ENCODE measurements at places on chromosomes 7 and 10.

DNA sequence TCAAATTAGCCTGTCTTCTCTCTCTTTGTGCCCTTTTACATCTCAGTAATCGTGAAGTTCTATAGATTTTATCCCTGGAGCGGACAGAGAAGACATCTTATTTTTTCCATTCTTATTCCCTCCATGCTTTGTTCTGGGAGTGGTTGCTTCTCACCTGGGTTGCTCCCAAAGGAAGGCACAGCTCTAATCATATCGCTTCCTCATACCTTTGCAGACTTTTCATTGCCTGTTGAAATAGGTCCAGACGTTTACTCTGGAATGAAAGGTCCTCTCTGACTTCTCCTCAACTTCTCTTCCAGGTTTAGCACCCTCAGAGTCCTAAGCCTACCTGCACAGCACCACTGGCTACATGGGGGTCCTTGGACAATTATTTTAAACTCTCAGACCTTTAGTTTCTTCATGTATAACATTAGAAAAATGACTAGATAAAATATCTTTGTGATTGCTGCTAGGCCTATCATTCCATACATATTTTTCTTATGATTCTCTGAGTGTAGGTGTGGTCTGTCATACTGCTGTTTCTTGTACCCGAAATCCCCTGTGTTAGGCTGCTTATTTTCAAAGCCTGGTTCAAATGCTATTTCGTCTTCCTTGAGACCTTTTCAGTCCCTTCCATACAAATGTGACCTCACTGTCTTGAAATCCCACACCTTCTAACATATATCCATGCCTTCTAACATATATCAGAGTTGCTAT lies 418.1 kb downstream of the GFRA1 start:
- DNase-seq: no peak

DNA sequence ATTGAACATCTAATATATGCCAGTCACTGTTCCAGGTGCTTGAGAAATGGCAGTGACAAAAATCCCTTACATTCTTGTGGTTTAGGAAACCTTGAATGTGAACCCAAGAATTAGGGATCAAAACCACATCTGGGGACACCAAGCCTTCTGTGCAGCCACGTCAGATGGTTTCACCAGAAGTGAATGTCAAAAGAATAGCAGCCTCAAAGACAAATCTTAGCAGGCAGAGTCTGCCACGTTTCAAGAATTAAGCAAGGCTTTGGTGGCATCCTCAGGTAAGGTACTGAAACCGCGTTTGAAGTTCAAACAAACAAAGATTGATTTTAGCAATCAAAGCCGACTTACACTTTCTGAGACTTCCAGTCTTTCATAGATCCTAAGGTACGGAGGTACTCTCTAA lies 225.5 kb upstream of the GNAI1 start:
- no peak for DNase-seq

GRCh38 chr10:103836273-103836672 lies 19.1 kb downstream of the SH3PXD2A start:
- DNase-seq: no peak

DNA sequence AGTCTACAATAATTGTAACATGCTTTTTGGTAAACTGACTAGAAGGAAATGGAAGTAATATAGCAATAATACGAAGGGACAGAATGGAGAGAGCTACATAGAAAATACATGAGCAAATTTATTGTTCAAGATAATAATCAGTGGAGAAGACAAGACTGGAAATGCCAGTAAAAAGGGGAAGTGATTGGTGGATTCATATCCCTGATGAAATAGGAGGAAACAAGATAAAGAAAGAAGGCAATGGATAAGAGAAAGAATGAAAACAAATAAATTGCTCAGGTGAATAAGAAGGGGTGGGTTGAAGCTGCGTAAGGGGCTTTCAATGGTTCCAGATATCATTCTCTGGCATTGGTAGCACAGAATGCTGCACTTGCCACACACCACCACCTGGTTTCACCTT lies 135.9 kb downstream of the LRRN3 start:
- no peak for DNase-seq

DNA sequence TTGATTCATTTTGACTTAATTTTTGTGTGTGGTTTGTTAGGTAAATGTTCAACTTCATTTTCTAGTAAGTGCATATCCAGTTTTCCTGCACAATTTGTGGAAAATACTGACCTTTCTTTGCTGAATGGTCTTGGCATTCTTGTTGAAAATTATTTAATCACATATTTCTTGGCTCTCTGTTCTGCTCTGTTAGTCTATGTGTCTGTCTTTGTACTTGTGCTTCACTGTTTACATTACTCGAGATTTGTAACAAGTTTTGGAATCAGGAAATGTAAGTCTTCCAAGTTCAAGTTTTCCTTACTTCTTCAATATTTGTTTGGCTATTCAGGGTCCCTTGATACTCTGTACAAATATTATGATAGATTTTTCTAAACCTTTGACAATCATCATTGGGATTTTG lies 838.2 kb upstream of the POM121L12 start:
- DNase-seq: no peak

GRCh38 chr10:97291357-97292096 lies 910 bp downstream of the ARHGAP19 start:
- peak; percentile 24 for DNase-seq

GRCh38 chr10:3711918-3712317 lies 73.1 kb downstream of the KLF6 start:
- no peak for DNase-seq

DNA sequence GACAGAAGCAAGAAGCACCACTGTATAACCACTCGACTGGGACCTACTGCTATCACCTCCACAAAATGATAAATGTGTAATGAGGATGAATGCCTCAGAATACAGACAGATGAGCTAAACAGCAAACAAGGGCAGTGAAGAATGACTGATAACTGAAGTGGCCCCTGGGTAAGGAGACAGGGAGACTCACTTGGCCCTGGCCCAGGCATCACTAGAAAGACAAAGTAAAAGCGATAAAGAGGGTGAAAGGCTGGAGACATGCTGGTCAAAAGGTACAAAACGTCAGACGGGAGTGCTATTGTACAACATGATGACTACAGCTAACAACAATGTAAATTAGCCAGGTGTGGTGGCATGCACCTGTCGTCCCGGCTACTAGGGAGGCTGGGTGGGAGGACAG lies 27.8 kb upstream of the APBB1IP start:
- no peak for DNase-seq

- DNase-seq: peak; percentile 13
These were observed 247.7 kb downstream of the PRKG1 start for GRCh38 chr10:51321980-51322379.

- DNase-seq: no peak
These were observed 74.7 kb upstream of the MKLN1 start for GRCh38 chr7:131252976-131253375.

DNA sequence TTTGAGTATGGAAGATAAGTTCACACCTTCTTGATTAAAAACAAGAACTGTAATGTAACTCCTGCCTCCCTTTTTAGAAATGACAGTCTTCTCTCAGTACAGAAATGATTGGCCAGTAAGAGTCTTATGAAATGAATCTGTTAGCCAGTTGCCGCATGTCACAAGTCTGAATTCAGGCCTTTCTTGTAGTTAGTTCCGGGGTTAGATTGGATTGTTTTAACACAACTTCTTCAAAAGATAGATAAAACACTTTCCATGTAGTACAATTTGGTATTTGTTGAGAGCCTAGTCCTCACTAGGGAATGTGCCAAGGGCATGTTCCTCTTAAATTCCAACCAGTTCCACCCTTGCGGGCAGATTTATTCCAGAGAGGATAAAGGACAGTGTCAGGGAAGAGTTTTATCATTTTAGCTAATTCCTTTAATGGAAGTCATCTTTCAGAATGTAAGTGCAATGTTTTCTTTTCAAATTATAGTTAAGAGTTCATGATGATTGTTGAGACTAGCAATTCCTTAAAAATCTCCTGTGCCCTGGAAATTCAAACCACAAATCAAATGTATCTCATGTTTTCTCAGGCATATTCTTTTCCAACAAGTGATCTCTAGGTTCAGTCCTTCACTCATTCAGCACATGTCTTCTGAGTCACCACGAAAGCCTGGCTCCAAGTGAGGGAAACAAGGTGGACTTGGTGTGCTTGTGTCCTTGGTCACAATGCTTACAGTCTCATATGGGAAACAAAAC lies 4.1 kb downstream of the FHIP2A start:
- DNase-seq: no peak

- DNase-seq: no peak
These were observed 44.9 kb downstream of the SPDYE5 start for GRCh38 chr7:75536940-75537538.

- DNase-seq: no peak
These were observed 30.7 kb upstream of the AQP1 start for GRCh38 chr7:30880941-30881340.

- no peak for DNase-seq
These were observed 44.6 kb downstream of the GTF2IRD1 start for GRCh38 chr7:74498354-74498753.

DNA sequence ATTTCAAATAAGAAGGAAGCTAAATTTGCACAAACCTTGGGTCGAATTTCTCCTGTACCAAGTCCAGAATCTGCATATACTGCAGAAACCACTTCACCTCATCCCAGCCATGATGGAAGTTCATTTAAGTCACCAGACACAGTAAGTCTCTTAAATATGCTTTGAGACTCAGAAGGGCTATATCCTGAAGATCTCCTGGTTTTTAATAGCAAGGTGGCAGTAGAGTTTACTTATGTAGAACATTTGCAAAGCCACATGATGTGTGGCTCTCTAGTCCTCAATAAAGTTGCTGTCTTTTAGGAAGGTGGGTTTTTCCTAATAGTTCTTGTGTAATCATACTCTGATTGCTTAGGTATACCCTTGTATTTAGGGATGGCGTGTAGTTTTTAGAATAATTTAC lies 8.7 kb downstream of the DBF4 start:
- no peak for DNase-seq

GRCh38 chr7:74103219-74103772 lies 19.7 kb downstream of the LIMK1 start:
- DNase-seq: no peak

- peak; percentile 24 for DNase-seq
These were observed 58.3 kb downstream of the MMRN2 start for GRCh38 chr10:86899132-86899531.

GRCh38 chr7:100366411-100367250 lies 6.7 kb upstream of the PILRA start:
- DNase-seq: no peak

DNA sequence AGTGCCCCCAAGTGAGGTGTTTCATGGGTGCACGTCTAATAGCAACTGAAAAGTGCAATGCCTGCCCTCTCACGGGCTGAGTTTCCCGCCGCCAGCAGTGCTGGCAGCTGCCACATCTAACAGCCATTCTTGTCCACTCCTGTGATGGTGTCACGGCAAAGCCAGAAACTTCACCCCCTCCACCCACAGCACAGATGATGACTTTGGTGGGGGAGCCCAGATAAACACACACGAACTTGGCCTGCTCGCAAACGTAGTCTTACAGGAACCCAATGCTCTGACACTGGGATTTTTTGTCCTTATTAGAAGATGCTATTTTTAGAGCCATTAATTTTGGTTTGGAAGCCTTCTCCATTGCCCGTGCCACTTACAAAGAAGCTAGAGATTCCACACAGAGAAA lies 26.7 kb downstream of the CPXM2 start:
- DNase-seq: no peak

- no peak for DNase-seq
These were observed 249.4 kb downstream of the CRPPA start for GRCh38 chr7:16171928-16172327.

DNA sequence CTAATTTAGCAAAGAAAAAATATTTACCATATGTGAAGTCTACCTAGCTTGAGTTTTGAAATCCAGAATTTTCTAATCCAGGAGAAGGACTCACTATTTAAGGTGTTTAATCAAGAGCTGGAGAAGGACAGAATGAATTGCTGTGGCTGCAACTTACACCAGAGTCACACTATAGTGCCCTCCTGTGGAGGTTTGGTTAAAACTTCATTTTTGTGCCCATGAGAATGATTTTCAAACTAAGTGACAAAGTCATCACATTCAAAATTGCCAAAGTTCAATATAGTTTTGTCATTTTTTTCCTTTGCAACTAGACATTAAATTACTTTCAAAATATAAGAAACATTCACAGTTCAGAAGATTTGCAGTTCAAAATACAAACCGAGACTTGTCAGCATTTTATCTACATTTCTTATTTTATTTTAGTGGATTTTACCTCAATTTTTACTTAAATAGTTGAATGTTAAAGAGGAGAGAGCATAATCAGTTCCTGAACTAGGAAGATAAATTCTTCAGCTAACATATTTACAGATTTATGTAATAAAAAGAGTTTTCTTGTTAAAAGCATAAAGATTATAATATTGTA lies 70.7 kb downstream of the CABCOCO1 start:
- peak; percentile 29 for DNase-seq

DNA sequence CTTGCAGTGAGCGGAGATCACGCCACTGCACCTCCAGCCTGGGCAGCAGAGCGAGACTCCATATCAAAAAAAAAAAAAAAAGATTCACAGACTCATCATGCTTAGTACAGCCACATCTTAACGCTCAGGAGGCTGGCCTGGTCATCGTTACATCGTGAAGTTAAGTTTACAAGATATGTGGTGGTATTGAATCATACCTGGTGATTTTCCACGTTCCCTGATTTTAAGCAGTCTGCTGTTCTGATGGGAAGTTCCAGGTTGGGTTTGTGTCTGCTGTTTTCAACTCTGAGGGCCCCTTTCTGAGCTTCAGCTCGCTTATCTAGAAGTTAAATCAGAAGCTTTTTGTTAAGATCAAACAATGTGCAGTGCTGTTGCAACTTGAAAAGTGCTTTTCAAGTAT lies 6.9 kb downstream of the PPP2R2D start:
- DNase-seq: no peak

DNA sequence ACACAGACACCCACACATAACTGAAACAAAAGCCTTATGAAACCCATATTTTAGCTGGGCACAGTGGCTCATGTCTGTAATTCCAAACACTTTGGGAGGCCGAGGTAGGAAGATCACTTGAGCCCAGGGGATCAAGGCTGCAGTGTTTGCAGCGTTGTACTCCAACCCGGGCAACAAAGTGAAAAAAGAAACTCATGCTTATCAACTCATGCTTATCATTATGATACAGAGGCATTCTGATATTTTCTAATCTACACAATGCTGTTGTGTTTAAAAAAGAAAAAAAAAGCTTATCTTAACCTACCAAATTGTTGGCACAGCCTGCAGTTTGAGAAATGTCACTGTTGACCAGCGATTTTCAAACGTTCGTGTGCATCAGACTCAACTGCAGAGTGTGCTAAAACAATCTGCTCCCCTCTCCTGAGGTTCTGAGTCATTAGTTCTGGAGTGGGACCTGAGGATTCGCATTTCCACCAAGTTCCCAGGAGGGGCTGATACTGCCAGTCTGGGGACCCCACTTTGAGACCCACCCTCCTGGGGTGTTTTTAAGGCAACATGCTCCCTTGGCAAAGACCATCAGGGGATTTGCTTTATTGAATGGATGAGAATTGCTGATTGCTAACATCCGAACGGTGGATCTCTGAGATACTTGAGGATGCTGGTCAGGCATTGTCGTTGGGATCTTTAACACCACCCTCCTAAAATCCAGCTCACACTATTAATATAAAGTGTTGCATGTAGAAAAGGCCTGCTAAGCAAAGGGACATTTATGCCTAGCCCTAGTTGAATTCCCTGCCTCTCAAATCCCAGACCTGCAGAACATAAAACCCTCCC lies 16.2 kb downstream of the CHST3 start:
- peak; percentile 24 for DNase-seq
